ENCODE measurements at places on chromosomes 5 and 9.

- DNase-seq: no peak
Observed at GRCh38 chr9:131707733-131708157, 32.1 kb downstream of the RAPGEF1 start.

DNA sequence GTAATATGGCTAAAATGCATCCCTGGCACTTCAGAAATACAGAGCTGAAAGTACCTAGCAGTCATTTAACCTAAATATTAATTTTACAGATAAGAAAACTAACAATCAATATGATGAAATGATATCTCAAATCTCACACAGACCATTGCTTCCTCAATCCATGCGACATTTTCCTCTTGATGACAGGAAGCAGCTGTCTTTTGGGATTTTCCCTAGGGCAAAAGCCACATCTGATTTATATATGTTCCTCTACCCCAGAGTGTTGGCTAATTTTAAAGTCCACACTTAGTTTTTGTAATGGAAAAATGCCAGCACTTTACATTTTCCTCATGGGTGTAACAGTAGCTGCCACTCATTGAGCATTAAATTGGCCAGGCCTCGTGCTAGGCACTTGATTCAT lies 47.7 kb upstream of the ITGA1 start:
- DNase-seq: no peak

DNA sequence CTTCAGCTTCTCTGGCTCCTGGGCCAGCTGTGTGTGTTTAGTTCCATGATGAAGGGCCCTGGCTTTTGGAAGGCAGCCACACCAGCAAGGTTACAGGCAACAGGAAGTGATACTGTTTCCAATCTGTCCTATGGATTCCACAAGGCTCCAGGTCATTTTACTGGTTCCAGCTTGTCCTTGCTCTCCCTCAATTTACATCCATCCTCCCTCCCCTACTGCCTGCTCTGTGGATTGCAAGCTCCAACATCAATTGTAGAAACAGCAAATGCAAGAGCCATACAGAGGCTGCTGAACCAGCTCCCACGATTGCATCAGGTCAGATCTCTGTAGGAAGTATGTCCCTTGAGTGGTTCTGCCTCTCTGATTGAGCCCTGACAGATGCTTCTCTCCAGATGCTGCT lies 409.8 kb downstream of the NTRK2 start:
- no peak for DNase-seq

- no peak for DNase-seq
Observed at GRCh38 chr5:148343603-148344487, 8.5 kb downstream of the SPINK9 start.

DNA sequence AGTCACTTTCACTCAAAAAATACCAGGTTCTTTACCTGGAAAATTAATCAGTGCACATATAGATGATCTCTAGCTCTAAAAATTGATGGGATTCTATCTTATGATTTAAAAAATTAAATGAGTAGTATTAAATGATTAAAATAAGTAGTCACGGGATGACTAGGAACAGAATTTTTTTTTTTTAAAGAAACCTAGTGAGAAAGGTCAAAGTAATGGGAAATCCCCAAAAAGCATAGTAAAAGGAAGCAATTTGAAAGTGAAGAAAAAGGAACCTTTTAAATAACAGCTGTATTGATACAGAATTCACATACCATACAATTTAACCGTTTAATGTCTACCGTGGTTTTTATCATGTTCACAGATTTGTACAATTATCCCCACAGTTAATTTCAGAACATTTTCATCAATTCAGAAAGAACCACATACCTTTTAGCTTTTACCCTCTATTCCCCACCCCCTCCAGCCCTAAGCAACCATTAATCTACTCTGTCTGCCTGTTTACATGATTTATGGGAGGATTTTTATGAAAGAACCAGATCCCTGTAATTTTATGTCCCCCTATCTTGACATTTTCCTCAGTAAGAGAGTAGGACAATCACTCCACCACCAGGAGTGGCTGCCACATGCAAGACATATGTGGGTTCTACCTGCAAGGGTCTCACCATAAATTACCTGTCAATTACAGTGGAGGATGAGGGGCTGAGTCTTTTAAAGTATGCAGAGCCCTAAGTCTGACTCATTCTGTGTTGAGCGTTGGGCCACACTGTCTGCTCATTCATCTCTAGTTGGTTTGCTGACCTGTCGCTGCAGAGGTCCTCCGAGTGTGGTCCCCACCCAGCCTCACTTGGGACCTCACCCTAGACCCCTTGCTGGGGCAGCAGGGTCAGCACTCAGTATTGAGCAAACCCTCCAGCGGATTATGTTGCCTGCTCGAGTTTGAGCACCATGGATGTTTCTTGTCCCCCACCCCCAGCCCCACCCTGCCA lies 16.0 kb downstream of the ANKRD33B start:
- DNase-seq: no peak

GRCh38 chr5:166860426-166860825 lies 1431.0 kb upstream of the WWC1 start:
- DNase-seq: no peak

- no peak for DNase-seq
Observed at GRCh38 chr5:151171529-151171928, 13.9 kb upstream of the ANXA6 start.

- no peak for DNase-seq
Observed at GRCh38 chr5:38330207-38330606, 71.8 kb downstream of the EGFLAM start.

DNA sequence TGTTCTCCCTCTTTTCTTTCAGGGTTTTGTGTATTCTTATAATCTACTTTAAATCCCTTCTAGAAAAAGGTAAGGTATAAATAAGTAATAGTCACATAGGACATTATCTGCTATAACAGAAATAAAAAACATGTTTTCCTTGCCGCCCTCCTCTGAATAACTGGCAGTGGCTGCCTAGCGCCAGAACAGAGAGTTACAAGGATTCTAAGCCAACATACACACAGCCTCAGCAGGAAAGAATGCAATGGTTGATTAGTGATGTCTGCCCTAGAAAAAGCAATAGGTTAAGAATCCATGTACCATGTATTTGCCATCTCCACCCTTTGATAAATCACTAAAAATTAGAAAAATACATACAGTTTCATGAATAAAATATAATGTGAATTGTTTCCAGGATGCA lies 4.9 kb downstream of the MED27 start:
- no peak for DNase-seq

- DNase-seq: no peak
Observed at GRCh38 chr9:95177617-95178016, 139.9 kb downstream of the FANCC start.

- DNase-seq: no peak
Observed at GRCh38 chr9:113646946-113647914, 183.7 kb downstream of the RGS3 start.

DNA sequence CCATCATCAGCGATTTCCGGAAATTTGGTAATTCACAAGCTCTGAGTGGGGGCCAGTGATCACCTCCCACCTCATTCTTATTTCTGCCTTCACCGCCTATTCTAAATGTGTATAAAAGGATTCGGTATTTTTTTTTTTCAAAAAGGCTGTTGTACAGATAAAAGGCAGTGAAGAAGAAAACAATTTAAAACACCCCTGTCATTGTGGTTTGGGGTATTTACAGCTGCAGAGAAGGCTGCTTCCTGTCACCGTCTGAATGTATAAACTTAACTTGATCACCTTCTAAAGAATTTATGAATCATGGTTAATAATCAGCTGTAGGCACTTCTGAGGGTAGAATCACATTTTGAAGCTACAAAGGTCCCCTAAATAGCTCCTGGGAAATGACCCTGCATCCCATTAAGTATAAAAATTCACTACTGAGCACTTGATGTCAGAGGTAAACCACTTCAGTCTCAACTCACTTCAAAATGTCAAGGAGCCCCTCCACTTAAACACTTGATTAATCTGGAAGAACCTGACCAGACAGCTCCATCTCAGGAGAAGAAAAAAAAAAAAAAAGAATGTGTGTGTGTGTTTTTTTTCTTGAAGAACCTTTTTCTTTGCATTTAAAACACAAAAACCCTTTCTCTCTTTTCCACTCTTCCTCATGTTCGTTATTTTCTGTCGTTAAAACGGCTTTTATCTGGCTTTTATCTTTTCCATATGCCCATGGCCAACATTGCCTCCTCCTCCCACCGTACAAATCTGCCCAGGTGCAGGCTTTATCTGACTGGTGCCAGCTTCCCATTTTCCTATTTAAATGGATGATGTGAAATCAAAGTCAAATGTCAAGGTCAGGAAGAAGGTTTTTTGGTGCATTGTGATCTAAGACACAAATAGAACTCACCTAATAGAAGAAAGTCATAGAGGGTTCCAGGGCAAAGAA lies 291.2 kb downstream of the IRX1 start:
- DNase-seq: no peak

DNA sequence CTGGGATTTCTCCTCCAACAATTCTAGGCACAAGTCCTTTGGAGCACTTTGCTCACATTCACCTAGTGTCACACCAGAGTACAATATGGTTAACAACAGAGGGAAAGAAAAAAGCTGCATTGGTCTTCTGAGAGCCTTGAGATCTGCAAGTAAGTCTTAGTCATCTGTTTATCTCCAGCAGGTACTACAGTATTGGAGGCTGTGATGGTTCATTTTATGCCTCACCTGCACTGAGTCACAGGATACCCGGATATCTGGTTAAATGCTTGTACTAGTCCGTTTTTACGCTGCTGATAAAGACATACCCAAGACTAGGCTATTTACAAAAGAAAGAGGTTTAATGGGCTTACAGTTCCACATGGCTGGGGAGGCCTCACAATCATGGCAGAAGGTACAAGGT lies 525.0 kb downstream of the NR2F1-AS1 start:
- no peak for DNase-seq

- DNase-seq: no peak
Observed at GRCh38 chr9:108351571-108351970, 504.2 kb downstream of the ACTL7B start.

GRCh38 chr9:127938298-127938690 lies 640 bp upstream of the DPM2 start:
- DNase-seq: no peak

DNA sequence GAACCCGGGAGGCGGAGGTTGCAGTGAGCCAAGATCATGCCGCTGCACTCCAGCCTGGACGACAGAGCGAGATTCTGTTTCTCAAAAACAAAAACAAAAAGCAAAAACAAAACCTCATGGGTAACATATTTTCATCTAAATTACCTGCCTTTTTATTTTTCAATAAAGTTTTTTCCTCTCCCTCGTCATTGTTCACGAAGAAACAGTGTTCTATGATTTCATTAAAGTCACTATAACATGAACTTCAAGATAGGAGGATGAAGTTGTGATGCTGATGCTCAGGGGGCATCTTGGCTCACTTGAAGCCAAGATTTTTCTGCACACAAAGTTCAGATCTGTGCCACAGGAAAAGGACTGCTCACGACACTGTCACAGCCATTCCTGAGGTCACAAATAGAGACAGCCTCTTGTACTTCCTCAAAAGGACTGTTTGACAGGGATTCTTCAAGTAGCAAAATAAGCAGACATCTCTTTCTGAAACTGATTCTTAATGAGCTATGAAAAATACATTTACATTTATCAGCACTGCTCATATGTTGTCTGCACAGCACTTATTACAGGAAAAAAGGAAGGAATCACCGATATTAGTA lies 16.1 kb downstream of the NIPSNAP3B start:
- DNase-seq: no peak

DNA sequence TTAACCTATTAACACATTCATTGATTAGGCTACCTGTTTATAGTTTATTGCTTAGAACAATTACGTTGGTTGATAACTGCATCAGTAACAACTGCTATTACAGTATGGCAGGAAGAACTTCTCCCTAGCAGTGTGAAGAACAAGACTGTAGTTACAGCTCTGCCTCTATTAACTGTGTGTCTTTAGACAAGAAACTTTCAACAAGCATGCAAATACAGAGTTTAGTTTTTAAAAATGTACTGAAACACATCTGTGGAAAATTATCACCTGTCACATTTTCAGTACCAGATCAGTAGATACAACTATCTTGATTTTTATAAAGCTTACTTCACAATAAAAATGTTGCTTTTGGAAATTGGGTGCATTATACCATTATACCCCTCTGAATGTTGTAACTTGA lies 22.2 kb downstream of the ELL2 start:
- DNase-seq: no peak

GRCh38 chr9:126701813-126702140 lies 88.0 kb downstream of the LMX1B start:
- no peak for DNase-seq

DNA sequence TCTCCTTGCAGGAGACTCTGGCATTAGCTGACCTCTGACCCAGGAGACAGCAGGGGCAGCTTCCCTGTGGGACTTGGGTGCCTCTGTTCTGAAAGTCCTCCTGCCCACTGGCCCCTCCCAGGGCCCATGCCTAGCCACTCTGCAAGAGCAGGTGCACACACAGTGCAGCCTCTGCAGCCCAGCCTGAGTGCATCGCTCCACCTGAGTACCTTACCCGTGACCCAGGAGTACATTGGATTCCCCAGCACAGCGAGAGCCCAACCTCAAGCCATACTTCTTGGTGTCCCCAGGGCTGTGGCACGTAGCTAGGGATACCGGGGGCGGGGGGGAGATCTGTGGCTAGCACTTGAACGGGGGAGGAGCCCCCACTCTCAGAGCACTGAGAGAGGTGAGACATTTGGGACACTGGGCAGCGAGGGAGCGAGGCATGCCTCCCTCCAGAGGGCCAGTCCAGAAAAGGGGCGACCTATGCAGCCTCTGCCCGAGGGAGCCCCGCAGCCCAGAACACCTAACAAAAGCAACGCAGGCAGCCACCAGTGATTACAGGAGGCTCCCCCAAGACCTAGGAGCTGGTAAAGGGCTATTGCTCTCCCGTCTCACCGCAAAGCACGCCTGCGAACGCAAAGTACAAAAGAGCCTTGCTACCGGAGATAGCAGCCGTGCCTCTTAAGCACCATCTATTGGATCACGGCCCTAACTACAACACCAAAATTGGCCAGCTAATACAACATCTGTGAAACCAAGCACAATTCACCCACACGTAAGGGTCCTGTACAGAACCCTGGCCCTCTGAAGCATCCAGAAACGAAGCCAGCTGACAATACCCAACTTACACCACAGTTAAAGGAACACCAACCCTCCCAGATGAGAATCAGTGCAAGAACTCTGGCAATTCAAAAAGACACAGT lies 826 bp upstream of the PRDM9 start:
- DNase-seq: no peak

DNA sequence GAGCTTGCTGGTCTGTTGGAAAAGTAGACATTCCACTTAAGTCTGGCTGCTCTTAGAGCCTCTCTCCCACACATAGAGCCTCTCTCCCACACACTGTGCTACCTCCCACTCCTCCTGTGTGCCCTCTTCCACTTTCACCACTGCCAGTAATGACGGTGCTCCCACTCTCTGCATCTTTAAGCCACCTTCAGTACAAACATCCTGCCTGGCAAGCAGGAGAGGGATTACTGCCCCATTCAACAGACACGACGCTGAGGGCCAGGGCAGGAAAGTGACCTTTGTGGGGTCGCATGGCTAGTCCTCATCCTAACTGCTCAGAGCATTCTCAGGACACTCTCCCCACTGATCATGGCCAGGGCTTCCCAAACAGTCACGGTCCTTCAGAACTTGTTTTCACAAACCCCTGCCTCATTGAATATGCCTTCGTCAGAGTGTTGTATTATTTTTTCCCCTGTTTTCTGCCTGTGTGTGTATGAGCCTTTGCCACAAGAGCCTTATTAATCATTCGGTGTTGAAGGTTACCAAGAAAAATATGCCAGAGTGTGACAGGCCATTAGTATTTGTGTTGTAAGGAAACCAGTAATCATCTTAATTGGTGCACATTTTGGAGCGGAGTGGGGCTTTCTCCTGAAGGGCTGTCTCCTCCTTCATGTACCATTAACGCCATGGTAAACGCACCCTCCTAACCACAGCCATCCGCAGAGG lies 87.1 kb upstream of the SAP30L start:
- DNase-seq: no peak

Data from stimulated activated CD4-positive, alpha-beta T cell treated with anti-CD3 and anti-CD28 coated beads, Interleukin-1b, Interleukin-23, amount 100 ng/mL, for 24 hours (primary cell).